Fibroblast of villous mesenchyme (primary cell): ENCODE measurements at places on chromosomes 5 and 9.
A peak's percentile ranks its signal among the peaks of the same experiment; 100 is the strongest.

GRCh38 chr5:151661968-151662732, 24.6 kb downstream of the SPARC start:
- DNase-seq, result peak; percentile 23

- no peak for DNase-seq
Observed at GRCh38 chr5:186091-187041, 4.9 kb upstream of the LRRC14B start.

GRCh38 chr5:1437226-1437829, 7.9 kb downstream of the SLC6A3 start:
- DNase-seq, result peak; percentile 28

- no peak for DNase-seq
Observed at GRCh38 chr5:146395193-146395592, 51.9 kb upstream of the TCERG1 start.

GRCh38 chr5:17249029-17249634, 31.7 kb downstream of the BASP1 start:
- peak; percentile 99 for DNase-seq

GRCh38 chr5:97049175-97049574, 93.2 kb downstream of the LIX1 start:
- no peak for DNase-seq

- DNase-seq, result no peak
Observed at GRCh38 chr5:105684799-105685198, 1985.9 kb downstream of the EFNA5 start.

DNA sequence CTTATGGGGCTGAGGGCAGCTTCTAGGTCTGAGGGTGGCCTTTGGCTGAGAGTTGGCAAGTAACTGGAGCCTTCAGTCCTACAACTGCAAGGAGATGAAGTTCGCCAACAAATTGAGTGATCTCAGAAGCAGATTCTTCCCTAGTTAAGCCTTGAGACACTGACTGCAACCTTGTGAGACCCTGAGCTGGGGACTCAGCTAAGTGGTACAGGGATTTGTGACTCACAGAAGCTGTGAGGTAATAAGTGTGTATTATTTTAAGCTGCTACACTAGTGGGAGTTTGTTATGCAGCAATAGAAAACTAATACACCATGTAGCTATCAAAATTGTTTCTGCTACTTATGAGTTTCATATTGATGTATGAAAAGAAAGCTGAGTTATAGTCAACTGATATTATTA, 279.2 kb downstream of the PIK3R1 start:
- no peak for DNase-seq

DNA sequence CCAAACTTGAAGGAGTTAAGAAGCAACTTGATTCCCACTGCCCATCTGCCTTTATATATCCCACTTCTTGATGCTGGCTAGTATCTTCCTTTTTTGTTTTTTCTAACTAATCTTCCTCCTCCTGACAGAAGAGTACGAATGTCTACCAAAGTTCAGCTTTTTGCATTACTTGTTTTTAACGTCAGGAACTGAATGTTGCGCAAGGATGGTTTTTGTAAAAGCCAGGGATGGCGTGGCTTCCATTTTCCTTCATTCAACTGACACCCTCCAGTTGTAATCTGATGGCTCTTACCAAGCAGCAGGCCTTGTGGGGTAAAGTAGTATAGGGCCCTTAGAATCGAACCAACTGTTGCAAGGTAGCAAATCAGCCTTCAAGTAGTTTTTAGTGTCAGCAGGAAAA, 70.8 kb upstream of the GPR151 start:
- no peak for DNase-seq

- no peak for DNase-seq
Observed at GRCh38 chr5:174491265-174491664, 233.1 kb upstream of the MSX2 start.

- no peak for DNase-seq
Observed at GRCh38 chr9:76701441-76702039, 62.7 kb upstream of the PCA3 start.

DNA sequence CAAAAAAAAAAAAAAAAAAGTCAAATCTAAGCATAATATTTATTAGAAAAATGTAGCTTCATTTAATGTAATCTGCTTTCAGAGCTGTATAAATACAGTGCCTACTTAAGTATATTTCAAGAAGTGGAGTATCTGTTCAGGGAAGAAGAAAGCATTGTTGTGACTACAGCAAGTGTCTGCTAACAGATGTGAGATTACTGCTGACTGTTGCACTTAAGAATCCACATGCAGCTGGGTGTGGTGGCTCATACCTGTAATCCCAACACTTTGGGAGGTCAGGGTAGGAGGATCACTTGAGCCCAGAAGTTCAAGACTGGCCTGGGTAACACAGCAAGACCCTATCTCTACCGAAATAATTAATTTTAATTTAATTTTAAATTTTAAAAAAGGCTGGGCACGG, 19.0 kb downstream of the KDM3B start:
- no peak for DNase-seq

DNA sequence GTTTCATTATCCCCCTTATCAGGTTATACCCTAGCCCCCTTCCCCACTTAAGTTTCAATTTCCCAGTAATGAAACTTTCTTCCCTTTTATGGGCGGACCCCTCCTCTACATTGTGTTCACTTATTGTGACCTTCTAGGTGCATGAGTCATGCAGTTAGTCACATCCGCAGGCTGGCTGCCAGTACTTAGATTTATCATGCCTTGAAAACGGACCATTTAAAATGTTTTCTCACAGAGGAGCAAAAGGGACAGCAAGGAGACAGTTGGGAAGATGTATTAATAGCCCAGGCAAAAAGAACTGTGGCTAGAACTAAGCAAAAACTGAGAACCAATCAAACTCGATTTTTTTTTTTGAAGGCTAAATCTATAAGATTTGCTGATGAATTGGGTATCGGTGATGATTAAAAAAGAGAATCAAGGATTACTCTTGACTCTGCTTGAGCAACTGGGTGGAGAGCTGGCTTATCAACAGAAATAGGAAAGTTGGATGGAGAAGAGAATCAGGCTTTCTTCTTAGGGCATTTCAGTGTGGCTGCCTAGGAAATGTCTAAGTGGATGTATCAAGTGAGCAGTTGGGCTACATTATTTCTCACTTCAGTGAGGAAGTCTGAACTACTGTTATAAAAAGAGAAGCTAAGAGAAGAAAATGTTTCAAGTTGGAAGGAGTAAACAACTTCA, 615.0 kb downstream of the HINT1 start:
- peak; percentile 73 for DNase-seq

GRCh38 chr5:124289130-124289529, 457.3 kb downstream of the ZNF608 start:
- no peak for DNase-seq

GRCh38 chr5:11390291-11390767, 513.9 kb downstream of the CTNND2 start:
- no peak for DNase-seq

- DNase-seq, result no peak
Observed at GRCh38 chr9:4339836-4340560, 40.1 kb upstream of the GLIS3 start.

- peak; percentile 10 for DNase-seq
Observed at GRCh38 chr5:84028093-84028492, 307.4 kb upstream of the HAPLN1 start.

GRCh38 chr9:110952540-110952859, 85.8 kb downstream of the LPAR1 start:
- no peak for DNase-seq

DNA sequence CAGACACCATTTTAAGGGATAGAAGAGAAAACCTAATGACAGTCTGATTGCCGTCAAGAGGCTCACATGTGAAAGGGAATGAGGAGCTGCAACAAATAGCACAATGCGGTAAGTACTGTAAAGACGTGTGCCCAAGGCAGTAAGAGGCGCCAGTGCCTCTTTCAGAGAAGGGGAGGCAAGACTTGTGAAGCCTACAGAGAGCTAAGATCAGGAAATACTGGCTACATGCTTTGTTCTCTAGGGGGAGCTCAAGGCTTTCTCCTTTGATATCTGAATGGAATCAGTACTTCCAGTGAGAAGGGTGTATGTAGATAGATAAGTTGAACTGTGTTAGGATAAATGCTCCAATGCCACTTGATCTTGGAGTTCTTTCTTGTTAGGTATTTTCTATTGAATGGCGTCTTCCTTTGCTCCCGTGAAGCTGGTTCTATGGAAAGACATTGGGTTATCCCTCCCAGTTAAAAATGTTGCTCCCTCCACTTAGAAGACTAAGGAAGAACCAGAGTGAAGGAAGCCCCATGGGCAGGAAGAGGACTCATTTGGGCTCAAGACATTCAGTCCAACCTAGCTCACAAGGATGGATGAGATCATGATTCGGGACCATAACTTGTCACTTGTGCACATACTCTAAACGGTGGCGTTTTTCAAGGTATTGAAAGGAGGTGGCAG, 23.5 kb upstream of the ALDOB start:
- DNase-seq, result peak; percentile 78

DNA sequence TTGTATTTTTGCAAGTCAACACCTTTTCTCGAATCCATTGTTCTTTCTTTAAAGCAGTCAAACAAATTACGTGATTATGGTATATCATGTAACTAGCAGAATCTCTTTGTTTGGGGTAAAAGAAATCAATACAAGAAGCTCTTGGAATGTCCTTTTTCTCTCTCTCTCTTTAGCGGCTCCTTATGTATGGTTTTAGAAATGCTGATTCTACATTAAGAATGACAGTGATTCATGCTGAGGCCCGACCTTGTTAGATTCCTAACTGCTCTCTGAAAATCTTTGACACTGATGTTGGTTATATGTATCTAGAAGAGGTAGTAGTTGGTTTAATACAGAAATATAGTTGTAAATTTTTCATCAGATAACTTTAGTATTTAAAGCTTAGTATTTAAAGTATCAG, 76.4 kb downstream of the SNX24 start:
- no peak for DNase-seq

DNA sequence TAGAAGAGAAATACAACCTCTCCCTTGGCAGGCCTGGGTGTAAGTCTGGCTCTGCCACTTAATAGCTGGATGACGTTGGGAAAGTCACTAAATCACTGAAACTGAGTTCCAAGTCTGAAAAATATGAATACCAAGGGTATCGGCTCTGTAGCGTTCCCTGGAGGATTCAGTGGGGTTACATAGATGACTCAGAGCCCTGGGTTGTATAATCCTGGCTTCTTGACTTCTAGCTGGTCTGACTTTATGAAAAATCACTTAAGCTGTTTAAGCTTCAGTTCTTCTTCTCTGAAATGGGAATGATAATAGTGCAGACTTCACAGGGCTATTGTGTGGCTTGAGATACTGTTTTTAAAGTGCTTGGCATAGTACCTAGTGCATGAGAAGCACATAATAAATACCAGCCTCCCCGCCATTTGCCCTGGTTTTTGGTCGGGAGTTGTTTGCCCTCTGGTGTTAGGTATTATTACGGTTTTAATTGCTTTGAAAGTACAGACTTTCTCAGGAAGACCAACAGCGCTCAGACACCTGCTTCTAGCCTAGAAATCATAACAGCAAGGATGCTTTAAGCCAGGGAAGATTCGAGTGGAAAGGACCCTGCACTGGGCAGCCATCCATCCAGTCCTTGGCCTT, 43.0 kb downstream of the CYFIP2 start:
- DNase-seq, result peak; percentile 8

DNA sequence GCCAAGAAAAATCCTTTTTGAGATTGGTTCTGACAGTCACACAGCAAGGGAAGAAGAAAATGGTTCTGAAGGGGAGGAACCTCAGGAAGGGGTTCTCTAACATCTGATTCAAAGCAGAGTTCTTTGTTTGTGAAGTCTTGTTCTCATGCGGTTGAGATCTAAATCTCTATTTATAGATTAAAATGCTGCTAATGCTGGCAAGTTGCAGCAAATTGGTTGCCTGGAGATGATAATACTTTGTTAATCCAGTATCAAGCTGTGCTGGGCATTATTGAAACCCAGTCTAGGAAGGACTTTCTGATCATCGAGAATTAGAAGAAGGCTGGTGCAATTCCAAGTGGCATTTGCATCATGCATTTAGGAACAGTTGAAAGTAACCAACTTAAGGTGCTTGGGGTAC, 34.0 kb upstream of the SLC28A3 start:
- DNase-seq, result no peak

DNA sequence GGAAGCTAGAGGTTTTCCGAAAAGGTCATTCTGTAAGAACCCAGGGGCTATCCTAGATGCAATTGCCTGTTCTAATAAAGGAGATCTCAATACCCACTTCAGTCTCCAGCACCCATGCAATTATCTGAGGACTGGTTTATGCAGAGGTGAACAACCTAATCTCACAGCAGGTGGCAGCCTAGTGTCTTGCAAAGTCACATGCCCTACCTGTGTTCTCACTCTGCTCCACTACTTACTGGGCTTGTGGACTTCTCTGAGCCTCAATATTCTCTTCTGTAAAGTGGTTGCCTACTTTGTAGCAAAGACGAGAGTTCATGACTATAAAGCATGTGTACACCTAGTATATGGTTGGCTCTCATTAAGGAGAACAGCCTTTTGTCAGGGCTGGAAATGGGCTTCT, 21.0 kb upstream of the ALDH1B1 start:
- peak; percentile 25 for DNase-seq

DNA sequence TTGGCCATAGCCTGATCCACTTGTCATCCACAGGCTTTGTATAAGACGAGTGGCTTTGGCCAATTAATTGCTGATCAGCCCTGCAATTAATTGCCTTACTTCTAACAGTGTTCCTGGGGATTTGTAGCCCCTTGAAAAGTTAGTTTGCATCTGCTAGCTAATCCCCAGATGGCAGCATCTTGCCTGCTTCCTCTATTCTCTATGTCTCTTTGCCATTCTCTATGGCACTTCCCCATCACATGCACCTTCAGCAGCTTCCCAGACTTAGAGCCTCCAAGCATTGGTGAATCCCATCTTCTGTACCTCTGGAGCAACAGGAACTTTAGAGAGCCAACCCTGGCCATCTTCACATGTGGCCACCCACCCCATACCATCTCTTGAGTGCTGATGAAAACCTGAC, 197.0 kb upstream of the DMAC1 start:
- DNase-seq, result no peak

DNA sequence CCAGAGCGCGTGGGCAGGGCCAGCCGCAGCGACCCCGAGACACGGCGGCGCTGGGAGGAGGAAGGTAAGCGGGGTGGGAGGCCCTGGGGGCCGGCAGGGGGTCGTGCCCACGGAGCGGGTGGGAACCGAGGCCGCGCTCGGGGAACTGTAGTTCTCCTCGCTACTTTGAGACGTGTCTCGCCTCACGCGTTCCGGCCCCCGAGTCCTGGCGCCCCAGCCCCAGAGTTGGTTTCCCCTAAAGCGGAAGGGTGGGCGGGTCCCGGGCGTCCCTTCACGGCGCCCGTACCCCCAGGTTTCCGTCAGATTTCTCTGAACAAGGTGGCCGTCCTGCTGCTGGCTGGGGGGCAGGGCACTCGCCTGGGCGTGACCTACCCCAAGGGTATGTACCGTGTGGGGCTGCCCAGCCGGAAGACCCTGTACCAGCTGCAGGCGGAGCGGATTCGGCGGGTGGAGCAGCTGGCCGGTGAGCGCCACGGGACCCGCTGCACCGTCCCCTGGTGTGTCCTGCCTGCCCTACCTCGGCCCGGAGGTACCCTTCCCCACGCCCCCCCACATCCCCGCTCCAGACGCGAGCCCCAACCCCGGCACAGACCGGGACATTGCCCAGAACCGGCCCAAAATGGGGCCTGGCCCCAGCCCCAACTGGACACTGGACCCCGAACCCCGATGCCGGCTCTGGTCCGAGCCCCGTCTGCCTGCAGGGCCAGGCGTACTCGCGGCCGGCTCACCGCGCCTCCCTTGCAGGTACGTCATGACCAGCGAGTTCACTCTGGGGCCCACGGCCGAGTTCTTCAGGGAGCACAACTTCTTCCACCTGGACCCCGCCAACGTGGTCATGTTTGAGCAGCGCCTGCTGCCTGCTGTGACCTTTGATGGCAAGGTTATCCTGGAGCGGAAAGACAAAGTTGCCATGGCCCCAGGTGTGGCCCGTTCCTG, 709 bp downstream of the UAP1L1 start:
- no peak for DNase-seq

- DNase-seq, result peak; percentile 47
Observed at GRCh38 chr5:142032747-142033631, 20.2 kb upstream of the GNPDA1 start.
